ENCODE measurements at places on chromosomes 11 and 22.

GRCh38 chr11:132263875-132264274 lies 893.5 kb downstream of the NTM start:
- no peak for DNase-seq

- no peak for DNase-seq
Observed at GRCh38 chr11:125005491-125005890, 51.5 kb downstream of the CCDC15 start.

DNA sequence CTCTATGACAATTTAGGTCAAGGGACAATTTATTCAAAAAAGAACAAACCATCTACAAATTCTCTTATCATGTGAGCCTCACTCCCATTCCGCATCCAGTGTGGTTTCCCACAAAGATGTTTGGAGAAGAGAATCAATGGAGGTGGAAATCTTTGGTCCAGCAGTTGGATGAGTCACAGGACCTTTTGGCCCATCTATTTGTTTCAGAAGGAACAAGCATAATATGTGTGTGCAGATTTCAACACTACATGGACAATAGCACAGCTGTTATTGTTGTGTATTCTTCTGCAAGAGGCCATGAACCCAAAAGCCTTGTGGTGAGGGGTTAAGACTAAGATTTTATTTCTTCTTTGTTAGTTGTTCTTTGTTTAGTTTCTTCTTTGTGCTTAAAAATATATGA lies 61.6 kb downstream of the OR10A6 start:
- no peak for DNase-seq

- no peak for DNase-seq
Observed at GRCh38 chr22:44304354-44304753, 8.4 kb downstream of the SHISAL1 start.

GRCh38 chr11:128868841-128869671 lies 2.0 kb upstream of the KCNJ1 start:
- DNase-seq: no peak

GRCh38 chr11:45772449-45772774 lies 32.5 kb upstream of the SLC35C1 start:
- DNase-seq: no peak

- no peak for DNase-seq
Observed at GRCh38 chr11:70637186-70637800, 239.0 kb downstream of the CTTN start.

GRCh38 chr11:120932305-120932915 lies 91.5 kb upstream of the TBCEL start:
- no peak for DNase-seq

- no peak for DNase-seq
Observed at GRCh38 chr22:20090730-20091240, 10.7 kb downstream of the DGCR8 start.

DNA sequence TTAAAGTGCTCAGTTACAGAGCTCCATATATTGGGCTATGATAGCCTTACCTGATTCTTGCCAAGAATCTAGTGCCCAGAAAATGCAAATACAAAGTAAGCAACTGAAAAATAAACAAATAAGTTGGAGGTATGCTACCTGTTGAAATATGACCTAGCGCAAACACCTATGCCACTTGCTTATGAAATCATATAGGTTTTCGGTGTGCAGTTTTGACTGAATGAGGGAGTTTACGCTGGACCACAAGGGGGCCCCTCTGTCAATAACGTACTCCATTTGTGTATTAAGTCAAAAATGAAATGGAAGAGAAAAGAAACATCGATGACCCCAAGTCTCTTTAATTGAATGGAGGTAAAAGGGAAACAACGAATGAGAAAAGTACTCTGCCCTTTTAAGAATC lies 84.9 kb upstream of the TRIM77 start:
- DNase-seq: no peak

DNA sequence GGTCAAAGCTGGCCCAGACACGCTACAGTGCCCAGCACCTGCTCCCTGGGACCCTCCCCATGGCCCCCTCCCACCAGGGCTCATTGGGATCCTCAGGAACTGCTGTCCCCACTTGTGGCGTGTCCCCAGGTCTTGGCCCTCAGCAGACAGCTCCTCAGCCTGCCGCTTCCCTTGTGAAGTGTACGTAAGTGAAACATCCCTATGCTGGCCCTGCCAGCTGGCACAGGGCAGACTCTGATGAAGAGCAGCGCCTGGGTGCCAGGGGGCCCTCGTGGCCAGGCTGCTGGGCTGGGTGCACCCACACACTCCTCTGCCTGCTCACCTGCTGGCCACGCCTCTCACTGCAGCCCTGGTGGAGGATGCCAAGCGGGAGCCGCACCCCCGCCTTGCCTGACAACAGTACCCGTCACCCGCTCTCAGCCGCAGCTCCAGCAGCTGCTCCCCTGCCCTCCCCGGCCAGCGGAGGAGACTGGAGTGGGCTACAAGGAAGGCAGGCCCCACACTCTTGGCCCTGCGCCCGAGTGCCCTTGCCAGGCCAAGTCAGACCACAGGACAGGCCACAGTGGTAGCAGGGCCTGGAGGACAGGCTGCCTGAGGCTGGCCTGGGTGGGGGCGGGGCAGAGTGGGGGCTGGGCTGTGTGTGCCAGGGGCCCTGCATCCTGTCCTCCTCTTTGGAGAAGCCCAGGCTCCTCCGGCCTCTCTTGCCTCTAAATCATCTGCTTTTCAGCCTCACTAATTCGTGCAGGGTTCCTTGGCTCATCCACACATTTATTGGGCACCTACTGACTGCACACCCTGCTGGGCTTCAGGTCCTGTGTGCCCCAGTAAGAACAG lies 39.5 kb downstream of the IGF2 start:
- DNase-seq: no peak

DNA sequence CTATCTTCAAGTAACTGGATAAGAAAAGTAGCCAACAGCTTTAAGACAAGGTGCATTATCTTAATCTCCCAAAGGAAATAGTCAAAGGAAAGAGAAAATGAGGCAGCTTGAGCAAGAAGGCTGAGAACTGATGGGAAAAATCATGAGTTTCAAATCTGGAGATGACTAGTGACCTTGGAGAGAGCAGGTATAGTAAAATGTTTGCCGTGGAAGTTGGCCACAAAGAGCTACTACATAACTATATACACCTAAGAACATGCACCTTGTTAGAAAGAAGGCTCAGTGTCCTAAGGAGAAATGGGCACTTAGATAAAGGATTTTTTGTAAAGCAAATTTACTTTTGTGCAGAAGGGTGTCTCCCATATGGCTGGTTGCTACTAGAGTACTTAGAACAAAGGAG lies 80.8 kb upstream of the FSHB start:
- DNase-seq: no peak

DNA sequence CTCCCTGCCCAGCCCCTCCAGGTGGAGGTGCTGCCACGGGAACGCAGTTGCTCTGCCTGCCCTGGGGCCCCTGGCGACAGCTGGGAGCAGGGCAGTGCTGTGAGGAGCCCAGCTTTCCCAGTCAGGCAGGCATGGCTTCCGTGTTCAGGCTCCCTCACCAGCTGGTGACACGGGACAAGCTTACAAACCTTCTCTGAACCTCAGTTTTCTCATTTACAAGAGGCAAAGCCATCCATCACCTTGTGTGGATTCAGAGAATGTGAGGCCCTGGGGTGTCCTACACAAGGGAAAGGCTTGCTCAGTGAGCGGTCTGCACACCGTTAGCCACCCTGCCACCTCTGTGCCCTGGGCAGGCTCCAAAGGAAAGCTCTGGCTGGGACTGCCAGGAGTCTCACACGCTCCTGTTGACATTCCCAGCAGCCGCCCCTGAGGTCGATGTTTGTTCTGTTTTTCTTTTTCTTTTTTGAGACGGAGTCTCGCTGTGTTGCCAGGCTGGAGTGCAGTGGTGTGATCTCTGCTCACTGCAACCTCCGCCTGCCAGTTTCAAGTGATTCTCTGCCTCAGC lies 23.5 kb downstream of the SUN2 start:
- DNase-seq: no peak

DNA sequence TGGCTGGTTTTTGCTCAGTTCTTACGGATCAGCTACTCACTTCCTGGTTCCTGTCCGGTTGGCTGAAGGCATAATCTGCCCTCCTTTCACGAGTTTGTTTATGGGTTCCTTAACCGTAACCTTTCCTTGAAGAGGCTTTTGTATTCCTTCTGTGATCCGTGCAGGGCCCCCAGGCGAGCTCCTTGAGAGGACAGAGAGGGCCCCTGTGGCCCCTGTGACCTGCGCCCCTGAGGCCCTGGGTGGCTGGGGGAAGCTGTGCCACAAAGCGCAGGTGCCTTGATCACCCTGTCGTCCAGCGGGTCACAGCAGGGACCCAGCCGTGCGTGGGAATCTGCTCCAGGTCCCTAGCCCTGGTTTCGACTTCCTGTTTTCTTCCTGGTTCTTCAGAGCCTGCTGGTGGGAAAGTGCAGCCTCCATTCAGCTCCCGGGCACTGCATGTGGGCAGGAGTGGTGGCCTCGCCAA lies 27.8 kb upstream of the FADD start:
- DNase-seq: no peak

DNA sequence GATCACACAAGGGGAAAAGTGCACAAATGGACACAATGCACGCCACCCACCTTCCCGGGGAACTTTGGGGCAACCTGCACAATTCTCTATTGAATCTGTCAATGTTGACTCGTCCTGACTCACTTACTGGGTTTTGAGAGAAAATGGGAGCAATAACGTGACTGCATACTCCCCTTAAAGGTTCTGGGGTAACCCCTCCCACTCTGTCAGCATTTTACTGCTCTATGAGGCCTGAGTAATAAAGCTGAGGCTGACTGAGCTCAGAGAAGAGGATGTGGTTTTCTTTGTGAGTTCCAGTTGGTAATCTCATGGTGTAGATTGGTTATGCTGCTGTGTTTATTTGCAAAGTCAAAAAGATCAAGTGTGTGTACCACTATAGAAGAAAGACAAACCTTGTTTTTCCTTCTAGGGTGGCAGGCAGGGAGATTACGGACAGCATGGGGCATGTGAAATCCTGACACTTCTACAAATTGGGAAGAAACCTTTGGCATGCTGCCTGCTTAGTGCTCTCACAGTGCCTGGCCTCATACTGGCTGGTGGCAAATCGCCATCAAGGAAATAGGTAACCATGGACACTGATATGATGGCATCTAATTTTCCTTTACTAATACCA lies 16.1 kb upstream of the APOA1 start:
- DNase-seq: peak; percentile 41

GRCh38 chr11:82906236-82906635 lies 4.7 kb downstream of the DDIAS start:
- DNase-seq: no peak

DNA sequence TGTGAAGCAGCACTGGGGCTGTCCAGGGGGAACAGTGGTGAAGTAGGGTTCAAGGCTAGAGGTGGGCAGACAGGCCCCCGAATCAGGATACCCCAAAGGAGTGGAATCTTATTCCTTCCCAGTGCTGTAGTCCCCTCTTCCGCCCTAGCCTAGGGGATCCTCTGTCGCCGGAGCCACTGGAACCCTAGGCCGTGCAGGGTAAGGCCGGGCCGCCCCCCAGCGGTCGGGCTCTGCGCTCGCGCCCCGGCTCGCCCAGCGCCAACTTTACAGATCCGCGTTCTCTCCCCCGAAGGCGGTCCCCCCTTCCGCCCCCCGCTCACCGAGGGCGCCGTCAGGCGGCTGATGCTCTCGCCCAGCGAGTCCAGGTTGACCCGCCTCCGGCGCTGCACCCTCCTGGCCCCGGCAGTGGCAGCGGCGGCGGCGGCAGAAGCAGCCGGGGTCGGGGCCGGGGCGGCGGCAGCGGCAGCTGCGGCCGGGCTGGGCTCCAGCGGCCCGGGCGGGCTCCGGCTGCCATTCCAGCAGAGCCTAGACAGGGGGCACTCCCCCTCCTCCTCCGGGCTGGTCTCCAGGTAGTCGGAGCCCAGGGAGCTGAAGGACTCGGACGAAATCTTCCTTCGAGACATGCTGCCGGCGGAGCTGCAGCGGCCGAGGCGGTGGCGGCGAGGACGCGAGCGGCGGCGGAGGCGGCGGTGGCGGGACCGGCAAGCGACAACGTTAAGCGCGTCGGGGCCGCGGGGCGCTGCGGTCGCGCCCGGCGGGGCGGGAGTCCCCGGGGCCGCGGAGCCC lies 650 bp downstream of the GUCY1A2 start:
- DNase-seq: no peak

- DNase-seq: no peak
Observed at GRCh38 chr11:14390669-14391068, 31.7 kb upstream of the RRAS2 start.

- no peak for DNase-seq
Observed at GRCh38 chr11:2576111-2576510, 123.7 kb downstream of the KCNQ1OT1 start.

GRCh38 chr22:27133681-27134314 lies 476.4 kb downstream of the MIAT start:
- no peak for DNase-seq

GRCh38 chr22:22061085-22062077 lies 78.8 kb upstream of the TOP3B start:
- DNase-seq: no peak

GRCh38 chr11:19433367-19433766 lies 192.6 kb upstream of the E2F8 start:
- DNase-seq: no peak

DNA sequence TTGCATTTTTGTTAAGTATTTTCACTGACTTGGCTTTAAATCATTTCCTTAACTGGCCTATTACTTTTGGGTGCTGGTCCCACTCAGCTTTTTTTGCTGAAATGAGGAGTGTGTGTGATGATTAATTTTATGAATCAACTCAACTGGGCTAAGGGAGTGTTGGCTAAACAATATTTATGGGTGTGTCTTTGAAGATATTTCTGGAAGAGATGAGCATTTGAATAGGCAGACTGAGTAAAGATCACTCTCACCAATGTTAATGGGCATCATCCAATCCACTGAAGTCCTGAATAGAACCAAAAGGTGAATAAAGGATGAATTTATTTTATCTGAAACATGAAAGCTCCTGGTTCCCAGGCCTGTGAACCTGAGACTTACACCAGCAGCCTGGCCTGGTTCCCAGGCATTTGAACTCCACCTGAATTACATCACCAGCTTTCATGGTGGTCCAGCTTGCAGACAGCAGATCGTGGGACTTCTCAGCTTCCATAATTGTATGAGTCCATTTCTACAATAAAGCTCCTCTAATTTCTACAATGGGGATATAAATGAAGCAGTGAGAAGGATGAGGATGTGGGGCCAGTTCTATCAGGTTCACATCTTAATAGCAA lies 241.3 kb upstream of the ZC3H12C start:
- DNase-seq: no peak

DNA sequence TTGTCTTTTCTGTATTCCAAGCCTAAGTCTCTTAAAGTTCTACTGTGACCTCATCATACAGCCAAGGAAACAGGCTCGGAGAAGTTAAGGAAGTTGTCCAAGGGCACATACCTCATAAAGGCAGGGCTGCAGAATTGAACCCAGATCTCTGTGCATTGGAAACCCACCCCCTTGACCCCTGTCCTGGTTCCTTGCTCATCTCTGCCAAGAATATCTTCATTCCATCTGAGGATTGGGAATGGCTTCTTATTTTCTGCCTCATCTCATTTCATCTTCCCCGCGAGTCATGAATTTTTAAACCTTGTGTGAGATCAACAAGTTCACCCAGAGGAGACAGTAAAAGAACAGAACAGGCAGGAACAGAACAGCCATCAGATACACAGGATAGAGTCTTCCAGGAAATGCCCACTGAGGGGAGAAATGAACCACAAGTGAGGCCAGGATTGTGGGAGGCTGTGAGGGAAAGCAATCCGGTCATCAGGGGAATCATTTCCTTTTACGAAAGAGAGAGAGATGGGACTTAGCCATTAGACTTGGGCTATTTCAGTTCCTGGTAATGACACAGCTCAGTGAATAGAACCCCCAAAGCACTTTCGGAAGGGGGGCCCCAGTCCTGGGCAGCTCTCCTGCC lies 34.4 kb upstream of the LRRC10B start:
- DNase-seq: no peak

GRCh38 chr11:114176321-114176720 lies 116.8 kb downstream of the ZBTB16 start:
- no peak for DNase-seq

- DNase-seq: no peak
Observed at GRCh38 chr11:68306636-68307035, 5.8 kb upstream of the LRP5 start.

- no peak for DNase-seq
Observed at GRCh38 chr22:42418811-42419242, 13.4 kb downstream of the NFAM1 start.
